Aorta (tissue), 5 donors: ENCODE measurements at places on chromosomes 2 and 18.

DNA sequence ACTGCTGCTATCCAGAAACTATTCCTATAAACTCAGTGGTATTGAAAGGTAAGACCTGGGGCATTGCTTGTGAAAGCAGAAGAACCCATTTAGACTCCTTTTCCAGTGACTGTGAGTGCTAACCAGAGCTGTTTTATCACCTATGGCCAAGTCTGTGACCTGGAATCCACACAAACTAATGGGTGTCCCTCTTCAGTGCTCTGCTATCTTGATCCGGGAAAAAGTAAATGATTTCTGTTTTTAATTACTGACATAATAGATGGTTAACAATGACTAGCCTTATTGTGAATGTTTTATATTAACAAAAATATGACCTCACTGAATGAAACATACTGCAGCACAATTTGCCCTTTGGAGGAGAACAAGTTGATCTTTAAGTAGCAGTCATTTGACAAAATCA is 251.6 kb upstream of the MC4R start:
- no peak for DNase-seq

DNA sequence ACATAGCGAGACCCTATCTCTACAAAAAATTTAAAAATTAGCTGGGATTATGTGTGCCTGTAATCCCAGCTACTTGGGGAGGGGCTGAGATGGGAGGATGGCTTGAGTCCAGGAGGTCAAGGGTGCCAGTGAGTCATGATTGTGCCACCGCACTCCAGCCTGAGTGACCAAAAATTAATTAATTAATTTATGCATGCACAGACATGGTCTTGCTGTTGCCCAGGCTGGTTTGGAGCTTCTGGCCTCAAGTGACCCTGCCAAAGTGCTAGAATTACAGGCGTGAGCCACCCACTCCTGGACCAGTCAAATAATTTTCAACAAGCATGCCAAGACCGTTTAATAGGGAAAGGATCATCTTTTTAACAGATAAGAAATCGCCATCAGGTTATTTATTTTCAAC is 57.7 kb upstream of the TFCP2L1 start:
- no peak for DNase-seq

DNA sequence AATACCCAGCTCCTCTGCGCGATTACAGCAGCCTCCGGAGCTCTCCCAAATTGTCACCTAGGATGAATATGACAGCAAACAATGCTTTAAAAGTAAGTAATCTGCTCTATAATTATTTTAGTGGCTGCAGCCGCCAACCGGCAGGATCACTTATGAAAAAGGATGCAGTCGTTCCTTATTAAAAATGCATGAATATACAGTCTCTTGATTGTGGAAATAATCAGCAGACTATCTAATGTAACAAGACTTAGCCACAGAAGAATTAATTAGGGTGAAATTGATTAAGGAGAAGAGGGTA is 71.8 kb upstream of the STPG4 start:
- DNase-seq = no peak

- DNase-seq = no peak
These were observed 405.0 kb downstream of the XIRP2 start for GRCh38 chr2:167293172-167293781.

GRCh38 chr2:189439342-189439741 is 1.9 kb upstream of the WDR75 start:
- DNase-seq = no peak

GRCh38 chr18:55085557-55086285 is 126.5 kb upstream of the CCDC68 start:
- no peak for DNase-seq

DNA sequence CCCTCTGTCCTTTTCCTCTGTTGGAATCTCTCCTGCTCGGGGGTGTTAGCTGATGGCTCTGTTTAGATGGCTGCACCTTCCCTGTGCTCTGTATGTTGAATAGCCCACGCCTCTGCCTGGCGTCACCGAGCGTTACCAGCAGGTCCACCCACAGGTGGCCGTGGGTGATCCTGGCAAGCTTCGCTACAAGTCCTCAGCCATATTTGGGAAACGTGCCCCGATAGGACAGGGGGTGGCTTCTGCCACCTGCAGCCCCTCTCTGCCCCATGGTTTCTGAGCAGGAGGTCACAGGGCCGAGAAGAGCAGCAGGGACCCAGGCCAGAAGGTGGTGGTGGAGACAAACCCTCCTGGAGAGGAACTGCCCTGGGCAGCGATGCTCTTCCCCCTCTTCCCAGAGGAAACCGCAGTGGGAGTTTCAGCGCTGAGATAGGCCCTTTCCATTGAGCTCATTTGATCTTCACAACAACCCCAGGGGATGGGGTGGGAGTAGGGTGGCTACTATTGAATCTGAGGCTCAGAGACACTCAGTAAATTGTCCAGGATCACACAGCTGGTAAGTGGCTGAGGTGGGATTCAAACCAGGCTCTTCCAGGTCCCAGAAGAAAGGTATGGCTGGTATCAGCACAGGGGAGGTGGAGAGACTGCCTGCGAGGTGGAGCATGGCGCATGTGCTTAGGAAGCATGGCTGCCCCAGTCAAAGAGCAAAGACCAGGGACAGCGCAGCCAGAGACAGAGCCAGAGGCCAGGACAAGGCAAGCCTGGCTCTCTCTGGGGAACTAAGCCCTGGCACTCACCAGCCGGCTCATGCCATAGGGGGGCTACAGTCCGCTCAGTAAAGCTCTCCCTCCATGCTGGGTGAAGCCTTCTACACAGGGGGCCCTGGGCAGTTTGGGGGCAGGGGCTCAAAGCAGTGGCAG is 15.0 kb downstream of the NGEF start:
- no peak for DNase-seq

DNA sequence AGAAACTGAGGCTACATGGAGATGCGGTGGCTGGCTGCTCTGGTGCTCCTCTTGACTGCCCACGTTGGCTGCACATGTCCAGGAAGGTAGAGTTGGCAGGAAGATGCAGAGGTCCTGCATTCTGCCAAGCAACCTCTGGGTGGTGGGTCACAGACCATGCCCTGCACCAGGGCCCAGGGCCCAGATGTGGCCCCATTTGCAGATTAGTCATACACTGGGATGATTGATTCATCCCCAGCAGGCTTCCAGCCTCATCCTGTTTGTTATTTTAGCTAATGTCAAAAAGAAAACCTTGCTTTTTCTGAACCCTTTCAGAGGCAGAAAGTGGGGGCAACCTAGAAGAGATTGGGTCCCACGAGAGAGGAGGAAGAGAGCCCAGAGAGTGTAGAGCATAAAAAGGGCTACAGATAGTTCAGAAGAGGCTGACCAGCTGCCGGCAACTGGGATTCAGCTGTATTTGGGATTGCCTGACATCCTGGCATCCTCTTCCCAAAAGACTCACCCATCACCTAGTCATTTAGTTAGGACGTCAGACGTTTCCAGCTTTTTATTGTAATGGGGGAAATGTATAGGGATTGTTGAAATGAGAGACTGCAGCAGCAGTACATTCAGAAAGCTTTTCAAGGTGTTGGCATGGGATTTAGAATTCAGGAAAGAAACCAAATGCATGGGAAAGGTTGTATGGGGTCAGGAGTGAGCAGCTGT is 101.9 kb downstream of the CTIF start:
- DNase-seq = no peak

DNA sequence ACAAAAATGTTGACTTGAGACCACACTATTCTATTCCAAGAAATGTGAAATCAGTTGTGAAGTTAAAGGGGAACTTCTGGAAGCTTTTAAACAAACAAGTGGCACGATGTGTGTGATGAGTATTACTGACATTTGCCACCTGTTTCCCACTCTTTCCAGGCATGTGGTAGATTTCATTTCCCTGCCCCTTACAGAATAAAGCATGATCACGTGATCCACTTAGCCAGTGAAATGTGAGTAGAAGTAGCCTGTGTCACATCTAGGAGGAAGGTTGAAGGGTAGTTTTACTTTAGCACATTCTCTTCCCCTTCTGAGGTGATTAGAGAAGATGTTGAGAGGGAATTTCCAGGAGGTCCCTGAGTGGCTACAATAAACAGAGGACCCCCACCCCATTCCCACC is 3.8 kb downstream of the COL4A4 start:
- DNase-seq = no peak

DNA sequence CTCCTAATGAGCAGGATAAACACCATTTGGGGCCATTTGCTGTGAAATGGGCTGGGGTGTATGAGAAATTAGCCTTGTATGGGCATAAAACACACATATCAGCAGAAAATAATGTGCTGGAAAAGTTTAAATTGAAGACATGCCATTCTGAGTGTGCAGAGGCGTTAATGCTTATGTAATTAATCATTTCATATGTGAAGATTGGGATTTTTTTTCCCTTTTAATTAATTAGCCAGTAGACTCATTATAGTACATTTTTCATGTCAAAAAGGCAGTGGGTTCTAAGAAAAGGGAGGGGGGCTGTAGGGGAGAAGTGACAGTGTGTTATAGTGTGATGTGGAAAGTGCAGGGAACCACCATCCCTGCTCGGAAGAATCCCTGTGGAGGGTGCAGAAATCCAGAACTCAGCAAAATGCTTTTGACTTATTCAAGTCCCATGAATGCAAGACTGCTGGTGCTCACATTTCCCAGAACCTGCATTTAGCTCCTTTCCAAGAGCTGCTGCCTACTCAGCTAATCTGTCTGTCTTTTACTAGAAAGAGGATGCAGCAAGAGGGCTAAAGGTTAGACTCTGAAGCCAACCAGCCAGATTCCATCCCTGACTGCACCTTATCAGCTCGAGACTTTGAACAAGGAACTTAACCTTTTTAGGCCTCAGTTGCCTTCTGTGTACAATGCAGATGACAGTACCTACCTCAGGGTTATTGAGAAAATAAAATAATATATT is 11.6 kb upstream of the COX7A2L start:
- no peak for DNase-seq

DNA sequence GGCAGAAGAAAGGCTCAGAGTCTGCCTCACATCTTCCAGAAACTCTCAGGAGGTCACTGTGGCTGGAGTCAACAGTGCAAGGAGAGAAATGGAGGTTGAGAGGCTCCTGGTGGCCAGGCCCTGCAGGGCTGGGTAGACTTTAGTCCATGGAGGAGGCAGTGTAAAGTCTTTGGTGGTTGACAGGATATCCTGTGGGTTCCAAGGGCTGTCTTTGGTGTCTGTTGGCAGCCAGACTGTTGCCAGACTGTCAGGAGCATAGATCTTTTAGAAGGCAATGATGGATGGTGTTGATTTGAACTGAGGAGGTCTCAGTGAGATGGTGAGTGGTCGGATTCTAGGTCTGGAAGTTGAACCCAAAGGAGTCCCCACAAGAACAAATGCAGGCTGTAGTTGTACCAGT is 45.0 kb upstream of the SKOR2 start:
- DNase-seq = no peak

GRCh38 chr2:74006459-74006858 is 21.7 kb downstream of the TET3 start:
- no peak for DNase-seq

- no peak for DNase-seq
These were observed 17.3 kb upstream of the CNDP2 start for GRCh38 chr18:74478880-74479279.

GRCh38 chr2:16643099-16643498 is 22.5 kb downstream of the CYRIA start:
- DNase-seq = no peak

DNA sequence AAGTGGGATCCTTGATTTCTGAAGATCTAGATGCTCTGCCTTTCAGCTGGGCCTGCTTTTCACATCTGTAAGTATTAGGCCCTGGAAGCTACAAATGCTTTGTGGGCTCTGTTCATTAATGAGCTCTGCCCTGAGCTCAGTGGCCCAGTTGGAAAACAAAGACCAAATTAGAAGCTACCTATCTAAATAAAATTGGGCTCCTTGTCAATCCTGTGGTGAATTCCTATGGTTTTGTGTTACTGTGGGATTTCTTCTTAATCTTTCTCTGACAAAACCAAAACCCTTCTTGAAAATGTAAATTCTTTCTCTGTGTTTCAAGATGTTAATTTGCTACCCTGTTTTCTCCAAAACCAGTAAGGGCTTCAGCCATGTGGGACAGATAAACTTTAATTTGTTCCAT is 219.0 kb upstream of the HS6ST1 start:
- DNase-seq = no peak

- DNase-seq = no peak
These were observed 829 bp upstream of the KIAA2012 start for GRCh38 chr2:202072226-202072625.

DNA sequence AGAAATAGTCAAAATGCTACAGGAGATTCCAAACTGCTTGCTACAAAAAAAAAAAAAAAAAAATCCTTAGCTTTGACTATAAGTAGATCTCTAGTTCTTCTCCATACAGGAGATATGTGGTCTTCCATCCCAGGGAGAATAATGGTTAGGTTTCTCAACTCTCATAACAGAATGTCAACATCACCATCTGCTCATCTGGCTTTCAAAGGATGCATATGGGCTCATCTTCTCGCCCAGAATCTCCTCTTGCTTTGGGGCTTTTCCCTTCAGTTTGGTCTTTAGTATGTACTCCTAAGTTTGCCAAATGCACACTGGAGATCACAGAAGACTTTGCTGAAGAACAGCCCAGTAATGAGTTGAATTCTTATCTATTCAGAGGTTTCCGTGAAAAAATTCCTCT is 240.7 kb downstream of the NRXN1 start:
- DNase-seq = no peak

DNA sequence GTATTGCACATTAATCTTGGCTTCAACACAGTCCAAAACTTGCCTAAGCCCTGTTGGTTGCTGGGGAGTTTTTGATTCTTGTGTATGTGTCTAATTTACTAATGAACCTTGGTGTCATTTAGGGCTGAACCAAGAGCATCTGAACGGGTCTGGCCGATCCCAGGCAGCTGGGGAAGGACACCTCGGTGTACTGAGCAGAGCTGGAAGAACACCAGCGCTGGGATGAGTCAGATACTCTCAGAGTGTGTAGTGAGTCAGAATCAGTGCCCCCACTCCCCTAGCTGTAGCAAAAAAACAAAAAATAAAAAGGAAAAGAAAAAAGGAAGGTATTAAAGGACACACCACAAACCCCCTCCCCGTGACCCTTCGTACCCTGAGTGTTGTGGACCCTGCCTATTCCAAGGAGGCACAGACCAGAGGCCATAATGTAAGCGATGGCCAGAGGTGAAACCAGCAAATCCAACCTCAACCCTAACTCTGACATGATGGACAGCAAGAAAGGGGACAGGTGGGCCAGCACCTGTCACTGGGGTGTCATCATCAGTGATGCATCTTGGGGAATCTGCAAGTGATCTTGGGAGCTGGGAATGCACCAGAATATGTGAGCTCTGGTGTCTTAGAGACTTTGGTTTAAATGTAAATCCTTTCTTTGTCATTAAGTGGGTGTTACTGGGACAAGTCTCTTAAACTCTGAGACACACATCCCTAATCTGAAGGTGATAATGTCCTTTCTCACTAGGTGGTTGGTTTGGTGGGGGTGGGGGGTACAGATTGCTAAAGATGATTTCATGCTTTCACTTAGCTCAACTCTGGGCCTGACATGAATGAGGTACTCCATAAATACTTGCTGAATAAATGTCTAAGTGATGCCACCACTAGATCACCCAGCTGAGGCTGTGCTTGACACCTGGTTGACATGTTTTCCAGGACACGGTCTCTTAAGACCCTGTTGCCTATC is 34.2 kb upstream of the NCOA1 start:
- peak; percentile 86 for DNase-seq

GRCh38 chr2:88022669-88022921 is 6.2 kb upstream of the RNU2-63P start:
- no peak for DNase-seq
